ENCODE measurements at places on chromosomes 6 and 20.
A peak's percentile ranks its signal among the peaks of the same experiment; 100 is the strongest.

GRCh38 chr20:6575912-6576401, 191.5 kb upstream of the BMP2 start:
- no peak for DNase-seq

GRCh38 chr6:137740091-137740755, 126.8 kb upstream of the TNFAIP3 start:
- DNase-seq = no peak

- DNase-seq = no peak
Observed at GRCh38 chr20:17999566-17999965, 30.7 kb downstream of the MGME1 start.

DNA sequence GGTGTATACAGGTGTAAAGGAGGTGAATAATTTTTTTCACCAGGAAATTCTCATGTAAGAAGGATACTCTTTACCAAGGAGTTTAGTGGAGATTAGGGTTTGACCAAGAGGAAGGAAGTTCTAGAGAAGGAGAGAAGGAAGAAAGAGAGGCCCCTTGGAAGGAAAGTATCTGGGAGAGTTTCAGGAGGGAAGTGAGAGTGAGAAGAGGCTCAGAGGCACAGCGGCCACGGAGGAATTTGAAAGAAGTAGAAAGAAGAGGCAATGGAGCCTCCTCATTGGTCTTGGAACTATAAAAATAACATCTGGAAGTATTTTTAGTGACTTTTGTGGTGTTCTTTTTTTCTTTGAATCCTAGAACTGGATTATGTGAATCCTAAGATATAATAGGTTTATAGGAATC, 50.8 kb upstream of the MCUR1 start:
- DNase-seq = no peak

- DNase-seq = no peak
Observed at GRCh38 chr6:167703781-167704180, 122.9 kb upstream of the AFDN start.

DNA sequence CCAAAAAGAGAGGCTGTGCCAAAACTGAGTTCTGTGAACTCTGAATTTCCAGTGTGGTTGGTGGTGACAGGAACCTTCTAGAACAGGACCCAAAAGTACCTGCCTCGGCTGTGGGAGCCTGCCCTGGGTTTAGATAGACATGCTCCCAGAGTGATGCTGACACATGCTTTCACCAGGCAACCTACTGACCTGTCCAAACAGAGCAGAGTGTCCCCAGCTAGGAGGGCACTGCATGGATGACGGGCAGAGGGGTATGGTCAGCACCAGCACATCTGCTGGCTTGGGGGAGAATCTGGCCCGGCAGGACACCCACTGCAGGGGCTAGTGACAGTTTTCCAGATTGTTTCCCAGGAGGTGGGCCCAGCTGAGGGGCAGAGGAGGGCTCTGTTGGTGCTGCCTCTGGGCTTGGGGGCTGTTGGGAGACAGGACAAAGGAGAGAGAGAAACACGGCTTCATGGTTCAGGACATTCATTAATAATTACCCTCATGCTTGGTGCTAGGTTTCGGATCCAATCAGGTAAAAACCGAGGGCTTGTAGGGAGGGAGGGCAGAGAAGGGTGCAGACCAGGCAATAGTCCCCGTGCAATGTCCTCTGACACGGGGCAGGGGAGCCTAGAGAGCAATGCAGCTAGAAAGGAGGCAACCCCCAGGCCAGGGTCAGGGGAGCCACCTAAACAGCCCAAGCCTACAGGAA, 15.0 kb downstream of the KCNK5 start:
- no peak for DNase-seq

GRCh38 chr20:40806929-40807820, 118.1 kb upstream of the MAFB start:
- no peak for DNase-seq

DNA sequence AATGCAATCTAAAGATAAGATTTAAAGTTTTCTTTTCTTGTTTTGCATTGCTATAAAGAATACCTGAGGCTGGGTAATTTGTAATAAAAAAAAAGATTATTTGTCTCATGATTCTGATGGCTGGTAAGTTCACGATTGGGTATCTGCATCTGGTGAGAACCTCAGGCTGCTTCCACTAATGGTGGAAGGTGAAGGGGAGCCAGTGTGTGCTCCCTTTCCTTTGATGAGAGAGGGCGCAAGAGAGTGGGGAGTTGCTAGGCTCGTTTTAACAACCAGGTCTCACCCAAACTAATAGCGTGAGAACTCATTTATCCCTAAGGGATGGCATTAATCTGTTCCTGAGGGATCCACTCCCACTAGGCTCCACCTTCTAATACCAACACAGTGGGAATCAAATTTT, 353.2 kb downstream of the BTBD3 start:
- DNase-seq = no peak

GRCh38 chr20:5074232-5074674, 45.5 kb downstream of the PCNA start:
- no peak for DNase-seq

GRCh38 chr20:32453467-32454163, 95.5 kb downstream of the ASXL1 start:
- no peak for DNase-seq

DNA sequence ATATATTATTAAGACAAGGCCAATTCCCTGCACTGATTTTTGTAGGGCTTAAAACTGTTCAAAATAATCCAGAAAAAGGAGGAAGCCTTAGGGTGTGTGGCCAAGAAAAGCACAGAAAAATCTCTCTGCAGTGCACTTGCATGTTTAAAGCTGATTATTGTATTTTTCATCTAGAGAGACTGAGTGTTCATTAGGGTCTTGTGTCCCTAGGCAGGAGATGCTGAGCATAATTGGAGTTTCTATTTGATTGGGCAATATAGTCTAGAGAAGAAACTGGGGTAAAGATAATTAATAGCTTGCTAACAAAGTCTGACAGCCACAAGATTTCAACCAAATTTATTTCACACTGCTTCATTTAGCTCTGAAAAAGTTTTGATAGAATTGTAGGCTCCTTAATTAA, 2.4 kb downstream of the FLRT3 start:
- DNase-seq = no peak

GRCh38 chr6:36682328-36683144, 4.0 kb downstream of the CDKN1A start:
- DNase-seq = peak; percentile 58

DNA sequence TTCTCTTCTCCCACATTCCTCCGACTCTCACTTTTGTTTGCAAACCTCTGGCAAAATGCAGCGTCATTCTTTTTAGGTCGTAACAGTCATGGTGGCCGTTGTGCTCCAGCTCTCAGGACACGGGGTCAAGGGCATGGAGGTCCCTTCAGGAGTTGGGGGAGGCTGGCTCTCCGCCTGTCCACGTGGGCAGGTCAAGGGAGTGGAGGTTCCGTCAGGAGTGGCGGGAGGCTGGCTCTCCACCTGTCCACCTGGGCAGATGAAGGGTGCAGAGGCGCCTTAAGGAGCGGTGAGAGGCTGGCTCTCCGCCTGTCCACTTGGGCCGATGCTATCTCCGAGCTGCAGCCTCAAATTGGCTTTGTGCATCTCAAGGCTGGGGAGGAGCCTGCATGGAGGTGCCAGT, 98.0 kb downstream of the ERMARD start:
- DNase-seq = no peak

DNA sequence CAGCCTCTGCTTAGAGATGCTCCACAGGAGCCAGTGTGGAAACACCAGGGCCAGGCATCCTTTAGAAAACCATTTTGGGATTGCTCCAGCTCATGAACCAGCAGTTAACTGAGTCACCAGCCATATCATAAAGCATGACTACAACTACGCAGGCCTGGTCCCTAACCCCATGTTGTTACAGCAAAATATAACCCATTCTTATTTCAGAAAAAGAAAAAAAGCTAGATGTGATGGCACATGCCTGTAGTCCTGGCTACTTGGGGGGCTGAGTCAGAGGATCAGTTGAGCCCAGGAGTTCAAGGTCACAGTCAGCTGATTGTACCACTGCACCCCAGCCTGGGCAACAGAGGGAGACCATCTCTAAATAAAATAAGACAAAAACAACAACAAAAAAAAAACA, 36.8 kb downstream of the C6orf15 start:
- DNase-seq = no peak

DNA sequence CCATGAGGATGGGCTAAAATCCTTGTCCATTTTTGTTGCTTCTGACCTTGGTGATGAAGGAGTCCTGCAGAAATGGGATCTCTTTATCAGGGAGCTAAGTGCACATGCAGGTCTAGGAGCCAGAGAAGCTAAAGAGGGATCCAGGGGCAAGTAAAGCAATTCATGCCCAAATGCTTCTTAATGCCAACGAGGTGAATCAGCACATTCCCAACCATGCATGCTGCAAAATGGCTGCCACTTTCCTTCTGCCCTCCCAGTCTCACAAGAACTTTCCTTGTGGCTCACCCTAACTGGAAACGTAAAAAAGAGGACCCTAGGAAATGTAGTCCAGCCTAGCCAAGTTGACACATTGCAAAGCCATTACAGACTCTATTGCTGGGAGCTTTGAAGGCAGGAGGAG, 298.4 kb downstream of the MAFB start:
- DNase-seq = no peak

GRCh38 chr6:139133262-139134063, 1.4 kb upstream of the HECA start:
- no peak for DNase-seq

GRCh38 chr6:121260651-121261102, 73.6 kb downstream of the TBC1D32 start:
- DNase-seq = no peak

- no peak for DNase-seq
Observed at GRCh38 chr6:134436281-134436815, 118.4 kb upstream of the SGK1 start.

- no peak for DNase-seq
Observed at GRCh38 chr6:55176958-55177357, 2.6 kb downstream of the HCRTR2 start.

DNA sequence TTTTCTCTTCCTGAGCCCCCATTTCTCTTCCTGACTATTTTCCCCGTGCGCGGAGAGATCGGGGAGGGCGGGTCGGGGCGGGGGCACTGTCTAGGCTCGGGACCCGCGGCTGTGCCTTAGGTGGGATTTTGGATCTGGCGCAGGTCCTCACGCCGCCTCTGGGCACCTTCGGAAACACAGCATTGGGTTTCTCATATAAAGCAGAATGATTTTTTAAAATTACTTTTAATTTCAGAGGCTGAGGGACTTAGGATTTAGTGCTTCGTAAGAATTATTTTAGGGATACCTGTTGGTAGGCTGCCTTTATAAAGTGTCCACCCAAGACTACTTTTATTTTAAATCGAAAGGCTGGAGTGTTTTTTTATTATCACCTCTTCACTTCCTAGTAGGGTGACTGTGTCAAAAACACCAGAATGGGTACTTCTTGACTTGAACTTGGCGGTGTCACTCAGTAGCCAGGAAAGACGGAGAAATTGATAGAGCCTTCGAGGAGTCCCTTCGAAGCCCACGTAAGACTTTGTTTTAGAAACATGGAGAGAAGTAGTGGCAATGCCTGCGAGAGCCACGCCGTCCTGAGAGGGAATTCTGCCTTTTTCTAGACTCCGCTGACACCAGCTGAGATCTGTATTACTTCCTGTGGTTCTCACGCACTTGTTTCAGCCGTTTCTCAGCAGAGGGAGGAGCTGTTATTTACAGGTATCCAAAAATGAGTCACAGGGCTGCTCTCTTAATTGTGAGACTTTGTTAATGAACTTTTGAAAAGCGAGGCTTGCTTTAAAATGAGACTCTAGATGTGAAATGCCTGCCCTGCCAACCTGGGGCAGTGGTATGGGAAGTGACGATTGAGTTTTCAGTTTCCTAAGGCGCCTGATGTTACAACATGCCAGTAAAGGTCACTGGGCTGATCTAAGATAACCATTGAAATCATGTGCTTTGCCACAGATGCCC, 667 bp downstream of the STX11 start:
- no peak for DNase-seq

- no peak for DNase-seq
Observed at GRCh38 chr6:39209911-39210310, 19.4 kb downstream of the KCNK5 start.

- DNase-seq = no peak
Observed at GRCh38 chr6:89243331-89243629, 26.1 kb upstream of the GABRR1 start.

GRCh38 chr6:35018182-35018519, 123.0 kb downstream of the TCP11 start:
- DNase-seq = no peak

DNA sequence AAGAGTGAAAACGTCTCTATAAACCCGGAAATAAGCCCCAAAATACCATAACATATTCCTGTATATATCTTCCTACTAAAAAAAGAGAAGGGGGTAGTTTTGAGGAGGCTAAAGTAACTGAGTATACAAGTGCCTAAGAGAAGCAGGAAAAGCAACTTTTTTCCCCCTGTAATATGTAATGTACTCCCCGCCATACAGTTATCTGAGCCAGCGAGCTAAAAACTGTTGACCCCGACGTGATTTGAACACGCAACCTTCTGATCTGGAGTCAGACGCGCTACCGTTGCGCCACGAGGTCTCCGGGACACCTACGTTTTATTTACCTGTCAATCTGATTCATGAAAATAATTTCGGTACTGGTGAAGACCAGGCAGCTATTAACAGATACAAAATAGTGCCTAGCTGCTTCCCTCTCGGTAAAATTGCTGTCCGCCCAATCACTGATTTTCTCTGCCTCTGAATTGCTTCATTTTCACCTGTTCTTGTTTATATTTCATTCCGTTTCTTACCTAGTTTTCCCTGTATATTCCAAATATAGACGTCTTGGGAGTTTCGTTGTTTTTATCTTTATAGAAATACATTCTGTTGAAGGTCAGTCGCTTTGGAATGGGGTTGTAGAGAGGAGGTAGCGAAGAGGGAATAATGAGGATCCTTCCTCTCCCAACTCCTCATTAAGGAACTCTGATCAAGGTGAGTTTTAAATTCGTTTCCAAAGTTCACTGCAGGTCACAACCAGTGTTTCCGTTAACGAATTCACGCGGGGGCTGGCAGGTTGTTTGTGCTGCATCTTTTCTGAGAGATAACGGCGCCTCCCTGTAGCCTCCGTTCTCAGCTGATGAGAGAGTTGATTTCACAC, 33.6 kb upstream of the BTN3A2 start:
- no peak for DNase-seq

- DNase-seq = no peak
Observed at GRCh38 chr6:43630980-43631619, 2.0 kb upstream of the GTPBP2 start.

Data from NCI-H1417 treated with DMSO at 0.1 percent for 48 hours (cell line).